ENCODE measurements at places on chromosomes 12 and 14. TPM values are rescaled to one million over a fixed set of nuclear protein-coding genes. Genes with fewer than 3 reads are reported as not detected.
A peak's percentile ranks its signal among the peaks of the same experiment; 100 is the strongest.

Gene TGM1
- total RNA-seq, result 3.2 TPM

Gene RNFT2
- total RNA-seq, result 7.1 TPM

Gene TMEM132C
- total RNA-seq, result not detected

- H3K27ac ChIP-seq, result no peak overlapping the region
- no peaks in the 10 kb centered on the region for H3K4me1 ChIP-seq
- H3K36me3 ChIP-seq, result no peaks in the 10 kb centered on the region
- H3K27me3 ChIP-seq, result no peaks in the 10 kb centered on the region
Observed at GRCh38 chr12:91133871-91134270, 22.6 kb upstream of the LUM start.

- DNase-seq, result no peak
- no peaks in the 10 kb centered on the region for H3K36me3 ChIP-seq
- H3K4me3 ChIP-seq, result no peak overlapping the region
- no peak overlapping the region for H3K27ac ChIP-seq
Observed at GRCh38 chr14:78725086-78725485, 554.9 kb downstream of the NRXN3 start.

DNA sequence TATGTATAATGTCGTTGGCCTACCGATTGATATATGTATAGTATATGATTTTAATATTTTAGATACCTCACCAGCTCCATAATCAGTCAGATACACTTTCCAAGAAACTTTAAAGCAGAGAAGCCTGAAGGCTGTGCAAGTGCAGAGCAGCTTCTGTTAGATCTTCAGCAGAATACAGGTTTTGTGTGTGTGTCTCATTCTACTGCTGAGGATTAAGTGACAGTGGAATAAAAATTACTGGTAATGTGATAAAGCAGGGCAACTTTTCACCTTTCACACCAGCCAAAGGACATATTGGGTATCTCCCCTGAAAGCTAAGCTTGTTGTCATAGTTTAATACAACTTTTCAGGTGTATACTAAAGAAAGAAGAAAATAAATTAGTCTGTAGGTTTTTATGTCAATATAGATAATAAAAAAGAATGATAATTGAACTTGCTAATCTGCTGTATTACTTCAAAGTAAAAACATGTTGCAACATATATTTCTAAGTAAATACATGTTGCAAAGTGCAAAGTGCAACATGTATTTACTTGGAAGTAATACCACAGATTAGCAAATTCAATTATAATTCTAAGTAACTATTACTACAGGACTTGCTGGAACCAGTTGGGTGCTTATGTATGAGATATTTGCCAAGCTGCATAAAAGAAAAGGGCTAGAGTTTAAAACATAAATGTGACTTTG lies 128.3 kb downstream of the SLC16A7 start:
- H3K36me3 ChIP-seq, result no peaks in the 10 kb centered on the region
- peaks cover 12% of the 10 kb centered on the region for H3K4me1 ChIP-seq
- DNase-seq, result peak; percentile 50
- H3K4me3 ChIP-seq, result no peak overlapping the region

Data from HepG2 (cell line).